ENCODE measurements at places on chromosomes 7 and 10. TPM values are rescaled to one million over a fixed set of nuclear protein-coding genes. Genes with fewer than 3 reads are reported as not detected.

GRCh38 chr10:13351340-13351915 lies 3.3 kb upstream of the SEPHS1 start:
- no peak overlapping the region for H3K27ac ChIP-seq
- no peak for DNase-seq
- H3K4me1 ChIP-seq, result peaks cover 24% of the 10 kb centered on the region
- H3K4me3 ChIP-seq, result no peak overlapping the region

DNA sequence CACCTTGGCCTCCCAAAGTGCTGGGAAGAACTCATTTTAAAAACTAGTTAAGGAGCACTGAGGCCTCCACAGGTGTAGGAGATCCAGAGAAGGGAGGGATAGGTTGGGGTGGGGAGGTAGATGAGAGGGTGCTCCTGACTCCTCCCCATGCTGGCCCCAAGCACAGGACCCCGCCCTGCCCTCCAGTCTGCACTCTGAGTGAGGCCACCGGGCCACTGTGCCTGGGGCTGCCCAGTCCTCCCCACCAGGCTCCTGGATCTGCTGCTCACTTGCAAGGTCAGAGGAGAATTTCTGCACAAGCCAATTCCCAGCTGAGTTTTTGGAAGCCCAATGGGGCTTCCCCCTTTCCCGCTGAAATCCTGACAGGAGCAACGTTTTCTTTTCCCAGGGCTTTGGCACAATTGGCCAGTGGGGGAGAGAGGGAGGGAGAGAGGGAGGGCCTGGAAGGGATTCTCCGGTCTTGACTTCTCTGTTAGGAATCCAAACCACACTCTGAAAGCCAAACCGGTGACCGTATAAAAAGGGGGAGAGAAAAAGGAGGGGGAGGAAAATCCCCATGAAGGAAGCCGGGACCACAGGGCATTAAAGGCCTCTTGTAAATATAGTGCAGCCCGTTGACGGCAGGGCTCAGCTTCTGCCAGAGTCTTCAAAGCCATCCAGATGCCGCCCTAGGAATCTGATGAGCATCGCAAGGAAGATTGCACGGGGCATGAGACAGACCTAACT lies 116.2 kb downstream of the SH3PXD2A start:
- no peak for DNase-seq
- H3K27me3 ChIP-seq, result no peaks in the 10 kb centered on the region
- H3K4me1 ChIP-seq, result peaks cover 39% of the 10 kb centered on the region

DDIT4 gene
- total RNA-seq, result 49.4 TPM

ZNF425 gene
- 4.8 TPM for total RNA-seq

DBNL gene
- 214 TPM for total RNA-seq

Data from esophagus squamous epithelium (tissue), 5 donors.